ENCODE measurements at places on chromosomes 6 and 20.

- no peak for DNase-seq
These were observed 52.4 kb downstream of the ELOVL4 start for GRCh38 chr6:79894939-79895338.

DNA sequence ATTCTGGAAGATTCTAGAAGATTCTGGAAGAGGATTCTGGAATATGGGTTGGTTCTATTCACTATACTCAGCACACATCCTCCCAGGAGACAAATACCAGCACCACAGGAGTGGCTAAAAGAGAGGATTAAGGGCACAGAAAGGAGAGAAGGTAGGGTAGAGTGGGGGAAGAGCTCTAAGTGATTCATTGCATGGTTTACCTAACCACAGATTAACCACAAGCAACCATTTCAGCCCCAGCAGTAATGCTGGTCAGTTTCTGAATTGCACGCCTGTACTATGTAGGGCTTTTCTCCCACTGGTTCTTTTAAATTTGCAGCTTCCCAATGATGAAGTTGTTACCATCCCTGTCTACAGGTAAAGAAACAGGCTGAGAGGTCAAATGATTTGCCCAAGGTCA, 192.7 kb upstream of the PMEPA1 start:
- no peak for DNase-seq

DNA sequence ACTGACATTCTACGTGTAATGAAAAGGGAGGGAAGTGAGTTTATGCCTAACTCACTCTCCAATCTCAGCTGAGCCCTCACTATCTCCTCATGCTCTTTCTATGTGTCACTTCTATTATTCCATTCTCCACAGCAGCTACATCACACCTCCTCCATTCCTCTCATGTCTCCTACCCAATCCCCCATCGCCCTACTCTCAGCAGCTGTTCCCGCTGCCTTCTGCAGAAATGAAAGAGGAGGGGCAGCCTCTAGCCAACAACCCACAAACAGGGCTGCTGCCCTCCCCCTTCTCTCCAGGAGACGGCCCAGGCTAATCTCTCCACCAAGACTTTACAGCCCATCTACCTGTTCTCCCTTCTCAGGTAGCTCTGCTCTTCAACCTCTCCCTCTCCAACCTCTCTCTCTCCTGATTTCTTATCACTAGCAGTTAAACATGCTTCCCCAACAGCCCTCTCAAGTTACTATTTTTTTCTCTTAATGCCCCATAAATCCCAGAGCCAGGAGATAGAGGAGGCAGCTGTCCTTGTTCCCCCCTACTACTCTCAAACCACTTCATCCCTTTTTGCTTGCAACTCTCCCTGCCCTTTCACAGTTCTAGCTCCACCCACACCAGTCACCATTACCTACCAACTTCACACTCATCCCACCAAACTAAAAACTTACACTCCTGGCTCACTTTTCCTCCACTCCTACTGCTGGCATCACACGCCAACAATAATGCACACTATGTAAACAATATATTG, 136.5 kb downstream of the BTBD9 start:
- no peak for DNase-seq

DNA sequence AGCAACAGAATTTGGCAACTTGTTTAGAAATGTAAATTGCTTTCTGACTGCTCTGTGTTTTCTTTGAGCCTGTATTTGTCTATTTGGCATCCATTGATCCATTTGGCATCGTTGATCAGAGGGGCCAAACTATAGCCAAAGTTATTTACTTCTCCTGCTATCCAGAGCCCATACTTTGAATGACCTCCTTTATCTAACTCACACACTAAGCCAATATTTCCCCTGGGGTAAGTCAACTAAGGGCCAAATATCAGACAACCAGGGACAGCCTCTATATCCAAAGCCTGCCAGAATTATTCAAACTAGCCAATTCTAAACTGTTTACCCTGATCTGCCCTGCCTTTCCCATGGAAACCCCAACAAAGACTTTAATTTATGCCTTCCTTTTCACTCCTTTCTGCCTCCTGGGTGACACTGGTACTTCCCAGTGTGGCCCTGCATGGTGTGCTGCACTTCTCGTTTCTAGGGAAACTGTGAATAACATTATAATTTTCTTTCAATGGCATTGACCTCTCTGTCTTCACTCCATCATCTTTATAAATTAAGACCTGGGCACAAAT, 19.8 kb upstream of the ZNF184 start:
- DNase-seq = no peak

GRCh38 chr6:108521616-108522107, 39.1 kb upstream of the FOXO3 start:
- no peak for DNase-seq

DNA sequence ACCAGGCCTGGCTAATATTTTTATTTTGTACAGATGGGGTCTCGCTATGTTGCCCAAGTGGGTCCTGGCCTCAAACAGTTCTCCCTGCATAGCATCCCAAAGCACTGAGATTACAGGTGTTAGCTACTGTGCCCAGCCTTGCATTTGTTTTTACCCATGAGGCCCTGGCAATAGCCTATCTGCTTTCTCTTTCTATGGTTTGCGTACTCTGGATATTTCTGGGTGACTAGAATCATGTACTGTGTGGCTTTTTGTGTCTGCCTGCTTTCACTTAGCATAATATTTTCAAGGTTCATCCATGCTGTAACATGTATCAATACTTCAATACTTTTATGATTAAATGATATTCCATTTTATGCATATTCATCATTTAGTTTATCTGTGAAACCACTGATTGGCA, 451.7 kb downstream of the GRIK2 start:
- DNase-seq = no peak

DNA sequence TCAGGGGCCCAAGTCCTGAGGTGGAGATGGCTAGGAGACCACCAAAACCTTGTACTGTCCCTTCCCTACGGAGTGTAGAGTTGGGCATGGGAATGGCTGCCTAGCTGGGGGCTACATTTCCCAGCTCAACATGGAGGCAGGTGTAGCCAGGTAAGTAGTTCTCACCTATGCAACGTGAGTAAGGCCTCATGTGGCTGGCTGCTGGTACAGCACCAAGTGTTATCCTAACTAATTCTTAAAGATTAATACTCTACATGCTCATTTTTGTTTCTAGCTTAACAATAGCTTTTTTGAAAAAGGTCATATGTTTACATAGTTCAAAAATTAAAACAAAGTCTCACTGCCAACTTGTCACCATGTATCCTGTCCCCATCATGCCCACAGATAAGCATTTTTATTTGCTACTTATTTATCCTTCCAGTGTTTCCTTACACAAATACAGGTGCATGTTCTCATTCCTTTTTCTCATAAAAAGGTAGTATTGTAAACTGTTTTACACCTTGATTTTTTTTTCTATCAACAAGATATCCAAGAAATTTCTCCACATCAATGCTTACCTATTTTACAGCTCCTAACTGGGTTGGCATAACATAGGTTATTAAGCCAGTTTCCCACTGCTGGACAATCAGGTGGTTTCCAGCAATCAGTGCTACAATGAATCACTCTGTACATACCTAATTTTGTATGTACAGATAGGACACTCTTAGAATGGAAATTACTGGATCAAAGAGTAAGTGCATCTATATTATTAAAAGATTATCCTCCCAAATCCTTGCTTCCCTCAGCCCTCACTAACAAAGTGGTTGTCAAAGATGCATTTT, 25.5 kb downstream of the ABHD12 start:
- DNase-seq = no peak

DNA sequence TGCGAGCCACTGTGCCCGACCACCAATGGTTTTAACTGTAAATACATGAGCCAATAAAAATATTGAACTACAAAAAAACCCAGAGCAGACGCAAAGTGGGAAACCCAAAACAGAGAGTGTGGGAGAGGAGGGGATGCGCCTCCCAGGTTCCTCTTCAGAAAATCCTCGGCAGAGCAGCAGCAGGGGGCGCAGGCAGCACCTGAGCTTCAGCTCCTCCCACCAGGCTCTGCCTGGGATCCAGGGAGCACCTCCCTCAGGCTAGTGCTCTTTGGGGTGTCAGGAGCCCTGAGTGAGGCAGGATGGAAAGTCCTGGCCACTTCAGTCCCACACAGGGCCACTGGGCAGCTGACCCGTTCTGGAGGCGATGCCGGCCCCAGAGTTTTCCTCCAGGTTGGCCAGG, 536.9 kb upstream of the CDH4 start:
- DNase-seq = no peak

DNA sequence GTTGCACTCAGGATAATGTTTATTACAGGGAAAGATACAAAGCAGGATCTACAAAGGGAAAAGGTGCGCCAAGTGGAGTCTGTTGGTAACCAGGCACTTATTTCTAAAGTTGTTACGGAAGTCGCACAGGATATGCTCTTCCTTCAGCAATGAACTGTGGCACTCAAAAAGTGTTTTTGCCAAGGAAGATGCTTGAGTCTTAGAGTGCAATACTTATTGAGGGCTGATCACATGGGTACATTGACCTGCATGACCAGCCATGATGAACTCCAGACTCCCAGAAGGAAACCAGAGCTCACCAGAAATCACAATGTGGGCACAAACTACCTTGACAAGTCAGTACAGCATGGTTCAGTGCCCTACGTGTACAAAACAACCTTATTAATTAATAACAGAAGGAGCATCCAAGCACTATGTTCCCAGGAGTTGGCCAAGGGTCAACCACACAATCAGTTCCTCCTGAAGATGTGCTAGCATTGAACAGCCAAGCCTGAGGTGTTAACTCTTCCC, 270.7 kb upstream of the TFAP2D start:
- no peak for DNase-seq

DNA sequence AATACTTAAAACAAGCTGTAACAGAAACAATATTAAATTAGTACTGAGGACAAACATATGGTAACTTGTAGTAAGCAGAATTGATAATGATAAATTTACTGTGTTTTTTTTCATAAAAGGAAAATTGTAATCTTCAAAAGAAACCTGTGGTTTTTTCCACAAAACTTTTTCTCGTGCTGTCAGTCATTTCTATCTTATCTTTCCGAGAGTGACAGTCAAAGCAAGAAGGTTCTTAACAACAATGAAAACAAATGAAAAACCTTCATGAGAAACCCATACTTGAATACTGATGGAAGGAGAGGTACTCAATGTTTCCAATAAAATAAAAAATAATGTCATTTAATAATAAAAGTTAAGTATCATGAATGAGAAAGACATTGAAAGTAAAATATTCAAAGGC, 174.0 kb downstream of the TBC1D32 start:
- DNase-seq = no peak

DNA sequence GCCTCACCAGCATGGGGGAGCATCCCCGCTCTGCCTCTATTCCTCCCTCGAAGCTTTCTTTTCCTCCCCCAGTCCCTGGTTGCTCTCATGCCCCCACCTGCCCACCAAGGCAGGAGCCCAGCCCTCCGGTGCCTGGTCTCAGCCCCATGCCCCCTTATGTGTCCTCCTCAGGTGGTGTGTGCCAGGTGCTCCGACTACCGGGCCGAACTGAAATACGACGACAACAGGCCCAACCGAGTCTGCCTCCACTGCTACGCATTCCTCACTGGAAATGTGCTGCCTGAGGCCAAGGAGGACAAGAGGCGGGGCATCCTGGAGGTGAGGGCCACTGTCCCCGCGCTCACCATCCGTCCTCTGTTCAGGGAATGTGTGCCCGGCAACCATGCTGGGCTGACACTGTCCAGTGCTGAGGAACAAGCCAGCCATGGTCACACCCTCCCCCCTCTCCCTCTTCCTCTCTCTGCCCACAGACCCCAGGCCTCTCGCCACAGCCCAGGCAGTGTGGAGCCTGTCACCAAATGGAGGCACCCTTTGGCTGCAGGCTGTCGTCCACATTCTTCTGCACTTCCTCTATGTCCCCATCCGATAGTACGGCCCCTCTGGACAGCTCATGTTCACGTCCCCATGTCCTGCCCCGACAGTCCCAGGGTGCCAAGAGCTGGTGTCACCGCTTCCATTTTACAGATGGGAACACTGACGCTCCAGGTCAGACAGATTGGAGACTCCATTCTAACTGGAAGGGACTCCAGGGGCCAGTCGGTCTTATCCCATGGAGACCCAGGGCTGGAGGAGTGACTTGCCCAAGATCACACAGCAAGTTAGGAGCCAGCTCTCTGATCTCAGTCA, 20.4 kb downstream of the FGD2 start:
- no peak for DNase-seq

- no peak for DNase-seq
These were observed 198.8 kb upstream of the NOX3 start for GRCh38 chr6:155654474-155654873.

GRCh38 chr20:61450549-61450948, 198.5 kb downstream of the CDH4 start:
- no peak for DNase-seq

DNA sequence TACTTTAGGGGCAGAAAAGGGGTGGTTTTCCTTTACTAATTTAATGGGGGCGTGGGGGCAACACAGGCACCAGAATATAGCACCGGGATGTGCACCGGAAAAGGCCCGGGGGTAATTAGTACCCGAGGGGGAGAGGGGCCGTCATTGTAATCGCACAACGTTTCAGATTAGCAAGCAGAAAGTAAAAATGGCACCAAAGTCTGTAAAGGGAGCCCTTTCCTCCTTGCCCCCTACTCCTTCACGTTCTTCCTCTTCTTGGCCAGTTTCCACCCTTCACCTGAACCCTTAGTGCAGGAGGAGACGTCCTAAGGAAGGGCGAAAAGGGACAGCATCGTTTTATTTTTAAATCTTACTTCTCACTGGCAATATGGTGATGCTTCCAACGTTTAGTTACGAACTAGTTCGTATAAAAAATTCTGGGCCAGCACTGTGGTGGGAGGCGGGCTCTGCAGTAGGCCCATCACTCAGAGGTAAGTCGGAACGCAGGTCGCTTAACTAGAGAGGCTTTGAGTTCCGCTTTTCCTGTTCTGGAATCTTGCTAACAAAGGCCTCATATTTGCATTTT, 742 bp upstream of the CEP85L start:
- DNase-seq = no peak

GRCh38 chr6:14086701-14087100, 30.9 kb upstream of the CD83 start:
- DNase-seq = no peak

DNA sequence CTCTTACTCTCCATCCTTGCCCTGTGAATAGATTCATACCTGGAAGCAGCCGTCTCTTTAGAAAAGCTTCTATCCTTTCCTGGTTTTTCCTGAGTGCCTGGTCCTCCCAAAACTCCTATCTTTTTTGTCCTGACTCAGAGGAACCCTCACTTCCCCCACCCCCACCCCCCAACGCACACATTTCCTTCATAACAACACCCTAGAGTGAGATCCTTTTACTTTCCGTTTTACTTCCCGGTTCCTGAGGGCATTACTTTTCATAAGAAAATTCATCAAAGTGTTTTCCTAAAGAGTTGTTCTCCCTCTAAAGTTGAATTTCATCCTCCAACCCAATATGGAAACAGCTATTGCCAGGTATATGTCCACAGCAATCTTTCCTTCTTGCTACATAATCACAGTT, 327.0 kb downstream of the NRN1 start:
- DNase-seq = no peak

- DNase-seq = no peak
These were observed 43.6 kb downstream of the CDYL start for GRCh38 chr6:4819706-4820283.

- DNase-seq = no peak
These were observed 339.0 kb upstream of the CITED2 start for GRCh38 chr6:139713424-139713823.

Data from stimulated activated naive CD8-positive, alpha-beta T cell treated with anti-CD3 and anti-CD28 coated beads, Interleukin-15, amount 100 ng/mL, for 72 hours (primary cell).